ENCODE measurements at places on chromosomes 11 and 22.

- no peak for DNase-seq
Measured at GRCh38 chr11:14552089-14552488, 31.9 kb upstream of the PSMA1 start.

GRCh38 chr11:43579919-43580276, 100.6 kb upstream of the HSD17B12 start:
- DNase-seq: no peak

DNA sequence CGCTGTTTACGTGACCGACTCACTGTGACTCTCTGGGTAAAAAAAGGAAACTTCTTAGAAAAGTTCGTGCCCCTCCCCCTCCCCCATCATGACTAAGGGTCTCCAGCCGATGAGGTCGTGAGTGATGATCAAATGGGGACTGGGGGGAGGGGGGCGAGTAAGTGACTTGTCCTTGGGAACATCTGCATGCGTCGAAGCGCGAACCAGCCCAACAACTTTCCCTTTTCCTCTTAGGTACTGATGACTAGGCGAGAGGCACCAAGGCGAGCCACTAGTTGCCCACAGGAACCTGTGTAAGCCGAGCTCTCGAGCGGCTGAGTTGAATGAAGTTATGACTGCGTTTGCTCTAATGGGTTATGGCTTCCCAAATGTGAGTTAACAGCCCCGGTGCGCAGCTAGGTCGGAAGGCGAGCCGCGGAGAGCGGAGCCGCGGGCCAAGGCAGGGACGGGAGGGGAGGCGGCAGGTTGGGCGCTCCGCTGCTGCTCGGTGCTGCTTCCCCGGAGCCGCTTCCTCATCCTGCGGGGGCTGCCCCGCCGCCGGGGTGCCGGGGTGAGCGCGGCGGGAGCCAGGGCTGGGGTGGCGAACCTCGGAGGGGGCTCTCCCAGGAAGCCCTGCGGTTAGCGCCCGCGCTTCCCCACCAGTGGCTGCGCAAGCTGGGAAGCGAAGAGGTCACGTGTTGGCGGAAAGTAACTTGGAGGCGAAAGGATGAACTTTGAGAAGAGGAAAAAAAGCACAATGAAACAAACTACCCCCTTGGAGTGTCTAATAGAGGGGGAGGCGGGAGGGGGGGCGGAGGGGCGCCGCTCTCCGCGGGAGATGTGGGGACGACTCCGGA, 22.1 kb upstream of the BDNF start:
- DNase-seq: no peak

DNA sequence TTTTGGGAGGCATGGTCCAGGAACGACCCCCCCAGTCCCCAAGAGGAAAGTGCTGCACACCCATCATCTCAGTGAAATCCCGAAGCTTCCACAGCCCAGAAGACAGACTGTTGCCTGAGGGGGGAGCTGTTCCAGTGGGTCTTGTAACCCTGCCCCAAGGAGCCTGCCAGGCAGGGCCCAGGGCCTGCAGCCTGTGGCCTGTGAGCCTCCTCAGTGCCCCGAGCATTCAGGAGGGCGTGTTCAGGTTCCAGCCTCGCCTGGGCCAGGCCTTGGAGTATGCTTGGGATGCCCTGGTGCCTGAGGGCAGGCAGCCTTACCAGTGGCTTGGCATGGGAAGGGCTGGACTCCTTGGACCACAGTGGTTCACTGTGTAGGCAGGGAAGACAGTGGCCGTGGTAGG, 18.0 kb upstream of the CABP2 start:
- no peak for DNase-seq

GRCh38 chr11:62599069-62599696, 2.5 kb downstream of the MTA2 start:
- peak; percentile 96 for DNase-seq

GRCh38 chr11:131717616-131718015, 347.2 kb downstream of the NTM start:
- DNase-seq: no peak

DNA sequence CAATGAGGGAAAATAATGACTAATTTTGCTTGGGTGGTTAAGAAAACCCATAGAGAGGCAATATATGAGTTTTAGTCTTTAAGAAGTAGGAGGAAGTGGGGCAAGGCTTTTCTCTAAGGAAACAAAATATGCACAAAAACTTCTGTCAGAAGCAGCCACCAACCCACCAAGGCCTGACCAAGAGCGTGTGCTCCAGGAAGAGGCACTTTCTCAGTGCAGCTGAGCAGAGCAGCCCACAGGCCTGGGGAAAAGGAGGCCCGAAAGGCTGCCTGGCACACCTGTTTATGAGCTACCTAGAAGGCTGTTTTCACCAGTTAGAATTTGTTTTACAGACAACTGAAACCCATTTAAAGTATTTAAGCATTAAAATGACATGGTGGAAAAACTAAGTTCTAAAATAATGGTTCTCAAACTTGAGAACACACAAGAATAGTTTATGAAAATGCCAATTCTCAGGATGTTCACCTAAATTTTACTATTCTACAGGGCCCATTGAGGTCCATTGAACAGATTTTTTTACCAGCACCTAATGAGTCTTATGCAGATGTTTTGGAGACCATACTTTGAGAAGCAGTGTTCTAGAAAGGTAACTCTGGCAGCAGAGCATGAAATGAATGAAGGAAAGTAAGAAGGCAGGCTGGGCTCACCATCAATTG, 160.5 kb upstream of the DDI1 start:
- DNase-seq: no peak

- DNase-seq: peak; percentile 74
Measured at GRCh38 chr11:23212807-23213206, 352.5 kb upstream of the CCDC179 start.

DNA sequence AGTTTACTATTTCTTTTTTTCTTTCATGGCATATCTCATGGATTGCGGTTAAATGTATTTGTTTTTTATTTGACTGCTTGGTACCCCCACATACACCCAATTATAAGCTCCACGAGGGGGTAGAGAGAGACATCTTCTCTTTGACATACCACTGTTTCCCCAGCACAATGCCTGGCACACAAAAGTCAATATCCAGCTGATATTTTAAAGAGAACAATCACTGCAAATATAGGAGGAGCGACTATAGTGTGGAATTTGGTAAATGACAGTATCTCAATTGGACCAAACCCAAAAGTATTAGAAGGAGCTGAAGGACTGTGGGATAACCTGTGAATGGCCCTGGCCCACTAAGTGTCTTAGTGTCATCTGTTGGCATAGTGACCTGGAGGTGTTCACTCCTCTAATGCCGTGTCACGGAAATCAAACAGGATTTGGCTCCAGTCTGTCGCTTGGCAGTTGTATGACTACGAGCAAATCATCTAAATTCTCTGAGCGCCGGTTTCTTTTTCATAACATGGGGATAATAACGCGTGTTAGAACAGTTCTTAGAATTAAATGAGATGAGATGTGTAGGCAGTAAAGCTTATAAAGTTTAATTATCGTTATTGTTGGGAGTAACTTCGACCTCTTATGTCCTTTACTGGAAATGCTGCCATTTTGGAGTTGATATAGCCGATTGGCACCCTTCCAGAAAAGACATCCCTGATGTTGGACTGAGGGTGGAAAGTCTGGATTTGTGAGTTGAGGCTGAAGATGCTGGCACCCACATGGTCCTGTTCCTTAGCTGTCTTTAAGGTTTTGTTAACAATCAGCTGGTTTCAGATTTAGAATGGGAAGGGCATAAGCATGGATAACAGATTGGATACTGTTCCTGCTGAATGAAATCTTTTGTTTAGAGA, 144.5 kb downstream of the DBX1 start:
- no peak for DNase-seq

- DNase-seq: no peak
Measured at GRCh38 chr11:97548280-97548679, 1158.5 kb downstream of the JRKL start.

- DNase-seq: no peak
Measured at GRCh38 chr11:130908770-130909625, 7.3 kb downstream of the SNX19 start.

DNA sequence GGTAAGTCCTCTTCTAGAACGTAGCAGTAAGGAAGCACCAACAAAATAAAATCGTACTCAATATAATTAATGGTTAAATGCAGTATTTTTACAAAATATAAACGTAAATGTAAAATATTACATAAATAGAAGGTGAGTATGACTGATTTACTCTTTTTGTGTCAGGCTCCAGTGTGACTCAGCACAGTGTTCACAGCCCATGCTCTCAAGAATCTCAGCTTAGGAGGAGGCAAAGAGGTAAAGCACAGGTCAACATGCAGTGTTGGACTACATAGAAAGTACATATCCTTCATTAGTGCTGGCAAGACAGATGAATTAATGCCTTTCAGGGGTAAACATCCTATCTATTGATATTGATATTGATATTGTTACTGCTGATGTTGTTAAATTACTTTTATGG, 2050.6 kb upstream of the RAG2 start:
- DNase-seq: no peak

DNA sequence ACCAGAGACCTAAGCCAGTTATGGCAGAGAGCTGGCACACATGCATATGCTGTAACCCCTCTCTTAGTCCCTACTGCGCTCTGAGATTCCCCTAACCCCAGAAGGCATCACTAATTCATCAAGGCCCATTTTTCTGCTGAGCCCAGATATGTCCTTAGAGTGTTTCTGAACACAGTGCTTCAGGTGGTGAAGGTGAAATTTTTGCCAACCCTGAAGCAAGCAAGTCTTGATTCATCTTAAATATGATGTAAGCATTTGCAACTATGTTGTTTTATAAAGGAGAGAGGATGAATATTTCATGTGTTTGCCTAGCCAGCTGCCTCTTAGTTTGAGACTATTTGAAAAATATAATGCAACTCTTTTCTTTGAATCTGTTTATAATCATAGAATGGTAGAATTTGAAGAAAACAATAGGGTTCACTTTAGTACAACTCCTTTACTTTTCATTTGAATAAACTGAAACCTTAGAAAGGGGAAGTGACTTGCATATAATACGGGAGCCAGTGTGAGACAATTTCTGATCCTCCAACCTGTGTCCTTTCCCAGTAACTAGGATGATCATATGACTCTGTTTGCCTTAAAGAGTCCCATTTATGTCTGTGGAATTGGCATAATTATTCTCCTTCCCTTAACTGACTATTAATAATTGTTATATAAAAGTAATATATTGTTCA, 194.3 kb upstream of the MTNR1B start:
- DNase-seq: no peak

GRCh38 chr11:61068581-61068980, 33.7 kb upstream of the CD5 start:
- DNase-seq: no peak

- no peak for DNase-seq
Measured at GRCh38 chr22:49968313-49968830, 7.8 kb downstream of the PIM3 start.

- no peak for DNase-seq
Measured at GRCh38 chr11:111846636-111847035, 24.7 kb downstream of the ALG9 start.

- DNase-seq: no peak
Measured at GRCh38 chr11:105738986-105739795, 129.3 kb downstream of the GRIA4 start.

- DNase-seq: no peak
Measured at GRCh38 chr22:49267996-49268395, 559.7 kb downstream of the BRD1 start.

DNA sequence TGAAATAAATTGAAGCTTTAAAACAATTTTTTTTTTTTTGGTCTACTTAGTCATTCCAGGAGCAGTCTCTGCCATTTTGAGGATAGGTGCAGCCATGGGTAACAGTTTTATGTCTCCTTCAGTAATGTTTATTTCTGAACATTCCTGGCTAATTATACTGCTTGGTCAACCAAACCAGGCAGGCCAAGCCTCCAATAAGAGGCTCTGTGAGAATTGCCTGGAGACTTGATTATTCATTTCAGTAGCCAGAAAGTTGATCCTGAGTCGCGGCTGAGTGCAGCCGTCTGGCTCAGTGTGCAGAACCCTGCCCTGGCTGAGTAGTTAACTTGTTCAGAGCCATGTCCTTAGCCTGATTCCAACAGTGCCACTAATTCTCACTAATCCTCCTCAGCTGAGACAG, 364.0 kb upstream of the FAT3 start:
- no peak for DNase-seq

GRCh38 chr22:49925525-49926128, 7.2 kb downstream of the CRELD2 start:
- DNase-seq: no peak

DNA sequence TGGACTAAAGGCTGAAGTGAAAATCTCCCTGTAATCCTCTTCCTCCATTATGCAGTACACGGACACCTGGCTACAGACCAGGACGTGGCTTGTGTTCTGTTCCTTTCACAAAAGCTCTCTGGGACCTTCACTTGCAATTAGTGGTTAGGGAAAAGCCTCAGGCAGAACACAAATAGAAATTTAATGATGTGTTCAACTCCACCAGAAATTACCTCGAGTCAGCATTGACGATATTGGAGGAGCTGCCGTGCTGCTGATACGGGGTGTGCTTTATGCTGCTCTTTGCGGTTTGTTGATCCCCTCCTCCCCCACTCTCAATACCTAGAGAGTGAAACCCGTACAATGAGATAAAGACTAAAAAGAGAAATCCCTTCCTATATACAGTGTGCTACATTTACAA, 48.9 kb downstream of the POLD3 start:
- DNase-seq: peak; percentile 54

- DNase-seq: no peak
Measured at GRCh38 chr11:113241636-113242054, 72.7 kb upstream of the TTC12 start.

DNA sequence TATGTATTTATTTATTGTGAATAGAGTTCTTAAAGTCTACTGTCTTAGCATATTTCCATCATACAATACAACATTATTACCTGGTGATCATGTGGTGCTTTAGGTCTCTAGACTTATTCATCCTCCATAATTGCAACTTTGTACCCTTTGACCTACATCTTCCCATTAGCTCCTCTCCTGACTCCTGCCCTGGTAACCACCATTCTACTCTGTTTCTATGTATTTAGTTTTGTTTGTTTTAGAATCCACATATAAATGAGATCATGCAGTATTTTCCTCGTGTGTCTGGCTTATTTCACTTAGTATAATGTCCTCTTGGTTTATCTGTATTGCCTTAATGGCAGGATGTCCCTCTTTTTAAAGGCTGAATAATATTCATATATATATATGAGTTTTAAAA, 22.7 kb downstream of the NCAM1 start:
- no peak for DNase-seq

GRCh38 chr11:75148436-75148983, 2.4 kb upstream of the SLCO2B1 start:
- DNase-seq: no peak

- DNase-seq: no peak
Measured at GRCh38 chr11:10894666-10895065, 36.8 kb upstream of the ZBED5 start.

- peak; percentile 4 for DNase-seq
Measured at GRCh38 chr11:40513281-40513680, 946.2 kb downstream of the LRRC4C start.

DNA sequence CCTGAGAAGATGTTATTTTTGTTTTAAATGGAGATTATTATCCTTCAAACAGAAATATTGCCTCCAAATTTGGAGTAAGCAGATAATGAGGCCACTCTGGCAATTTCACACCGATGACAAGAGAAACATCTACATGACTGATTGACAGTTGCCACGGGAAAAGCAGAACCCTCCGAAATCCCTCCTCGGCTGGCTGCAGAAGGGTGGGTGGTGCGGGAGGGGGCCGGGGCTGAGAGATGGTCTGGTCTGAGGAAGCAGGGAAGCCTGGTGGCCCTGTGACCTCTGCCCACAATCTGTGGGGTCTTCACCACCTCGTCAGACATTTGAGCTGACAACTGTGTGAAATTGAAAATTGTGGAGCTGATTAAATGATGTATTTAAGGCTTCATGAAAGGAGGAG, 503.2 kb downstream of the MN1 start:
- DNase-seq: no peak
